ENCODE measurements at places on chromosomes 1 and 21. TPM values are rescaled to one million over a fixed set of nuclear protein-coding genes. Genes with fewer than 3 reads are reported as not detected.

- peak; percentile 86 for DNase-seq
Observed at GRCh38 chr1:20486457-20487235, 636 bp upstream of the CAMK2N1 start.

The EPS8L3 gene
- not detected for total RNA-seq

The GPR89B gene
- 23.1 TPM for total RNA-seq

- no peak for DNase-seq
Observed at GRCh38 chr21:30306884-30307283, 13.2 kb downstream of the KRTAP26-1 start.

The NRAS gene
- total RNA-seq = 34.4 TPM

GRCh38 chr1:48697066-48697707 lies 79.5 kb downstream of the BEND5 start:
- no peak for DNase-seq

The LRRC40 gene
- total RNA-seq = 14.4 TPM

Measured in suprapubic skin (tissue), 4 donors.